NCI-H187 (cell line): ENCODE measurements at places on chromosomes 7 and 10.

GRCh38 chr7:108193594-108194498 is 63.7 kb upstream of the LAMB4 start:
- DNase-seq, result peak; percentile 35

GRCh38 chr10:81019029-81019890 is 481.6 kb downstream of the SH2D4B start:
- DNase-seq, result no peak

- no peak for DNase-seq
Observed at GRCh38 chr10:49457686-49458085, 61.8 kb upstream of the DRGX start.

- peak; percentile 3 for DNase-seq
Observed at GRCh38 chr10:123043409-123043925, 34.7 kb downstream of the ACADSB start.

DNA sequence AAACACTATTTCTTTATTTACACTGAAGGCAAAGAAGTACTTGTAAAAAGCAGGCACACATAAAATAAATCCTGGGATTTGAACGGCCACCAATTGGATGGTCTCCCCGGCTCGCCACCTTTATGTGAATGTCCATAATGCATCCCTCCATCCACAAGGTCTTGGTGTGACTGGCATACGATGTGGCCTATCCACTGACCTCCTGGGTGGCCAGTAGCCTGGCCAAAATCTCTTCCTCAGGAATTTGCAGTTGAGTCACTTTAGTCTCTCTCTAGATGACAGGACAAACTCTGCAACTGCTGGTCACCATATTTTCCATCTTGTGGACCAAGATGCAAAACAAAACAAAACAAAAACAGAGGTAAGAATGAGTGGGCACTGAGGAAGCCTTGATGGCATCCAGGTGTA is 39.1 kb downstream of the CDK1 start:
- DNase-seq, result no peak

DNA sequence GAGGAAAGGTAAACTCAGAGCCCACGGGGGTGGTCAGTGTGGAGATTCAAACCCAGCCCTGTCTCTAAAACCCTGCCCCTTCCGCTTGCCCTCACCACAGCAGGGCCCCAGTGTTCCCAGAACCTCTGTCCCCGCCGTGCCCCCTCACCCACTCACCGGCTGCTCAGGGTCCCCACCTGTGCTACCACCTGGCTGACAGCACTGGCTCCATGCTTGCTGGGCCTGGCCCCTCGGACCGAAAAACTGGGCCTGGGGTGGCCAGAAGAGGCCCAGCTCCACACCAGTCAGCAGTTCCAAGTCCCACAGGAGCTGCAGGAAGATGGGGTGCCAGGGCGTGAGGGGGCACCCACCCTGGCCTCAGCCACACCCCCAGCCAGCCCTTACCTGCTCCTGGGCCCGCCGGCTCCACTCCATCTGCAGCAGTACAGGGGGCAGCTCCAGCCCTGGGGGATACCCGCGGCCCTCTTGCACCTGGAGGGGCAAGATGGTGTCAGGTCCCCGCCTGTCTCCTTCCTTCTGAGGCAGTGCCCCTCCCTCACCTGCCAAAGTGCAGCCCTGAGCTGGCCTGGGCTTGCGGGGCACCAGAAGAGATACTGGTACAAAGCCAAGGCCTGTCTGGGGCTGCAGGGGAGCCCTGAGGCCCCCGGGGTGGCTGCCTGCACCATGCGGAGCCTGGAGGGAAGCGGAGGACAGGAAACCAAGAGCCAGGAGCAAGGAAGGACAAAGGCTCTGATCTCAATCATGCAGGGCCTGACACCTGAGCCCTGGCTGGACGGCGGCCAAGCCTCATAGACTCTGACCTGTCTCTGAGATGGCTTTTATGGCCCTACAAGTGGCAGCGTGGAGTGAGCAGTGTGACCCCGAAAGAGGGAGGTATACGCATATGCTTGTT is 11.7 kb downstream of the ATP6V1F start:
- no peak for DNase-seq

DNA sequence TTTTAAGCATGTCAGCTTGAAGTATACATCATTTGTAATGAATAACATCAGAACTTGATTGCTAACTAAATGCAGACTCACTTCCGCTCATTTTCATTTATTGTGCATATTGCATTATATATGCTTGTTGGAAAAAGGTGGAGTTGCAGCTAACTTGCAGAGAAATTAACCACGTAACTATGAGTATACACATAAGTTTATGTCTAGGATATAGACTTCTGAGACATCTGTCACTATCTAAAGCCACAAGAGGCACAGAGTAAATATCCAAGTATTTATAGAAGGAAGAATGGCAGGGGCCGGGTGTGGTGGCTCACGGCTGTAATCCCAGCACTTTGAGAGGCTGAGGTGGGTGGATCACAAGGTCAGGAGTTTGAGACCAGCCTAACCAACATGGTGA is 47.3 kb downstream of the TNPO3 start:
- no peak for DNase-seq

- DNase-seq, result no peak
Observed at GRCh38 chr10:30833628-30833970, 198.1 kb downstream of the ZNF438 start.

DNA sequence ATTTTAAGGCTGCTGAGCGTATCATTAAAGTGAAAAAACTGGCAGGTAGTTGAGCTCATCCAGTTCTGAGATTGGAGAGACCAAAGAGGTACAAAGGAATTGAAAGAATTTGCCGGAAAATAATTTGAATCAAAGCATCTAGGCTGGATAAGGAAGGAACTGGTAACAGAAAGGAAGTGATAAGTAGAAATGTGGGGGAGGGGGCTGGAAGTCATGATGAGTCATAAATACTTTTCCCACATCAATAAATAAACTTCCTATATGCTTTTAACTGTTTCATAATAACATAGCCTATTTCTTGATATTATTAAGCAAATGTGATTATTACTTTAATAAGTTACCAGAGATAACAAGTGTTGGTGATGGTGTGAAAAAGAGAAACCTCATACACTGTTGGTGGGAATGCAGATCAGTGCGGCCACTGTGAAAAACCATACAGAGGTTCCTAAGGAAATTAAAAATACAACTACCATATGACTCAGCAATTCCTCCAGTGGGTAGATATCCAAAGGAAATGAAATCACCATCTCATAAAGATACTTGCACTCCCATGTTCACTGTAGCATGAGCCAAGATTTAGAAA is 27.0 kb downstream of the ZNF438 start:
- no peak for DNase-seq

DNA sequence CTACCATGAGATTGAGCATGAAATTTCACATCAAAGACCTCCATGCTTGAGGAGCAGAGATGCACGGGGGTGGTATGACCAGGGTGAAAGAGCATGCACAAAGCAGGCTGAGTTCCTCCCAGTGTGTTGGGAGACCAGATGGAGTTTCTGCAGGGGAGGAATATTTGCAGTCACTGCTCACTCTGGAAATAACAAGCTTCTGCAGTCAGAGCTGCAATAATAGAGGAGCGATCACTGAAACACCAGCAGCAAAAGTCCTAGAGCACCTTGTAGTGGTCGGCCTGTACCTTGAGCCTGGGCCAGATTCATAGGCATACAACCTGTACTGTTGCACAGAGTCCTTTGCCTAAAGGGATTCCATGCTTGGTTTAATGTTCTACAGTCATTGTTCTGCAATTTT is 184.5 kb upstream of the SP8 start:
- DNase-seq, result no peak

- DNase-seq, result no peak
Observed at GRCh38 chr7:141699860-141700259, 2.1 kb downstream of the DENND11 start.

DNA sequence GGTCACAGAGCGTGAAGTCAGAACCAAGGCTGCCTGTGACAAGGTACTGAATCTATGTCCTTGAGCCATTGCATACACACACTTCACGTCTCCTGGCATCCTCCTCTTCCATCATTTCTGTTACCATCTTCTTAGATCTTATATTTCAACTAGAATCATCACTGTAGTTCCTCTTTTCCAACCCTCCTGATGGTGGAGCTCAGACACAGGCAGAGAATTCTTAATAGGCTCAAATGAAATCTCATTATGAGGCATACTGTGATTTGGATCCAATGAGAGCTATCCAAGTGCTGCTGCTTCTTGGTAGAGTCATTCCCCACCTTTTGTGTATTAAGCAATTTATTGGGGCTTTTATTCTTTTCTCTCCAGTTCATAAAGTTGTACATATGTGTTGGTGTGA is 113.2 kb downstream of the CALCR start:
- DNase-seq, result no peak

DNA sequence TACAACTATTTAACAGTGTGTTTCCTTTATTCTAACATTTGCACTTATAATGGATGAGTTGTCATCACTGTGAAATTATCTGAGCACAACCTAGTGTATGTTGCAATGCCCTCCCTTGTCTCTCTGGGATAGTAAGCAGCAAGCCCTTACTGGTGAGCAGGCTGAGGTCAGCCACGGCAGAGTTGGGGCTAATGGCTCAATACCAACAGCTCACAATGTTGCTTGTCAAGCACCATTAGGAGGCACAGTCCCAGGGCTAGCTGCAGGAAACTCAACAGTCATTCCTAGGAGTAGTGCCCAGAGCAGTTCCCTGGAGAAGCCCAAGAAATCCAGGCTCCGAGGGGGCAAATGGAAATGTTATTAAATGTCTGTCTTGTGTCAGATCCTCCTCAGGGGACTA is 858.4 kb downstream of the GRID1 start:
- DNase-seq, result no peak

GRCh38 chr7:137957887-137958286 is 44.0 kb downstream of the CREB3L2 start:
- no peak for DNase-seq

DNA sequence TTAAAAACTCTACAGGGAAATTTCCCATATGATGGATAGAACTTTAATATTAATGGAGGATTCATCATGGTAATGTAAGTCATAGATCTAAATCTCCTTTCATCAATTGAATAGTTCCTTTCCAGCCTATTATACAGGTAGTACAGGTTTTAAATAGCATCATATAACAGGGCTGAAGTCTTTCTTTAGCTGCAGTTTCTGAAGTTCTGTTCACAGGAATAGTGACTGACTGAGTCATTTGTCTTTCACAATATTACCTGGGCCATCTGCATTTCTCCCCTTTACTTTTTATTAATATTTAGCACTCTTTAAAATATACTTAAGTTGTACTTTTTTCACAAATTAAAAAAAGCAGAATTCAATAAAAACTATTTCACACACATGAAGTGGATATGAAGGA is 12.6 kb upstream of the NPVF start:
- no peak for DNase-seq

- no peak for DNase-seq
Observed at GRCh38 chr10:97731346-97732051, 5.4 kb upstream of the ZFYVE27 start.

DNA sequence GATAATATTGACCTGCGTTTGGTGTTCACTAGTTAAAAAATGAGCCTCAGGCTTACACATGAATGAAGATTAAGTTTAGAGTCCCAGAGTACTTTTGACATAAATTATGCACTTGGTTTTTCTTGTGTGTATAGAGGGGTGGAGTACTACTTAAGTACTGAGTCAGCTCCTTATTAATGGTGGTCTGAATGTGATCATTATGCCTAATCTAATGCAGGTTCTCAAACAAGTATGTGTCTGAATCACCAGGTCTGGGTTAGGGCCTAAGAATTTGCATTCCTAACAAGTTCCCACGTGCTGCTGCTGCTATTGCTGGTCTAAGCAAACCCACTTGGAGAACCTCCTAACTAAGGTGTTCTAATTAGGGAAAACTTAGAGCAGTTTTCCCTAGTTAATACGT is 30.7 kb upstream of the STOX1 start:
- DNase-seq, result no peak

GRCh38 chr10:59290448-59290847 is 71.9 kb downstream of the FAM13C start:
- no peak for DNase-seq

DNA sequence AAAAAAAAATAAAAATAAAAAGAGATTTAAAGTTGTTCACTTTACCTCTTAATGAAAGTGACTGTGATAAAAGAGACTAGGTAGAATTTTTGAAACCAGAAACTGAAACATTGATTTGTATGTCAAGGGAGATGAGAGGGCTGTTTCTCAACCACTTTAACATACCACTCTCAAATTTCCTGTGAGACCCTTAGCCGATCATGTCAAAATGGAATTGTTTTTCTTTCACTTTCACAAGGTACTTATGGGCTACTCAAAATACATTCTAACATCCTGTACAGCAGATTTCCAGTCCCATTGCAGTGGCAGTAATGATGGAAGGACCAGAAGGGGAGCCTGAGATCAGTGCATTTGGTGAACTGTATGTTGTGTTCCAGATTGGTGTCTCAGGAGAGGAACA is 261.2 kb downstream of the PPP1R3A start:
- no peak for DNase-seq

DNA sequence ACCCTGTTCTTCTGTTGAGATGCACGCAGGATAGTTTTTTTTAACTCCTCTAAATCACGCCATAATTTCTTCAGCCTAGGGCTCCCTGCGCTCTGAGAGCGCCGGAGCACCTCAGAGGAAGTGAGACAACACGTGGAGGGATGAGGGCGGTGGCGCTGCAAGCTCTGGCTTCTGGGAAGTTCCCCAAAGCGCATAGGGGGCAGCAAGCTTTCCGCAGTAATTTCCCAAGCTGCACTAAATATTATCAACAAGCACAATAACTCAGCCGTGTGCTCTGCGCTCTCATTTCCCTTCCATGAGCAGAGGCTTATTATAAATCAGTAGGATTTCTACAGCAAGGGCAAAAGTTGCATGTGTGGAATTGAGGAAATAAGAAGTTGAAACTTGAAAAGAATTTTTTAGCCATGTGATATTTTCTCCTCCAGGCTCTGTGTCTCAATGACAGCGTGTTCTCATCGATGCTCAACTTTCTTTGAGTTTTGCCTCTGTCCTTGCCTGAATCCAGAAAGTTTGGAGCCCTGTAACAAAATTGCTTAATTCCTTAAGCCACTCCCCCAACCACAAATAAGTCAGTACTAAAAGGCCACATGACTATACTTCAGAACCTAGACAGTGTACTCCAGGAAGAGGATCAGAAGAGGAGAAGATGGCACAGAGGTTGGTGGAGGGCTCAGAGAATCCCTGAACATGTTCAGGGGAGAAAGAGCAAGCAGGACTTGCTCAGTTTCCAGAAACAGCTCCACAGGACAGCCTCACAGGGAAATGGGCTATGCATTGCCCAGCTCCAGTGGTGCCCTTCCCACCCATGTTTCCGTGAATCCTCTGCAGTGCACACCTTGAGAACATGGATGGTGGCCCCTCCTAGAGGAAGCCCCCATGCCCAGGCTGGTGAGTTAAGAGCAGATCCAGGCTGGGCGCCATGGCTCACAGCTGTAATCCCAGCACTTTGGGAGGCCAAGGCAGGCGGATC is 221.5 kb upstream of the GHITM start:
- no peak for DNase-seq

DNA sequence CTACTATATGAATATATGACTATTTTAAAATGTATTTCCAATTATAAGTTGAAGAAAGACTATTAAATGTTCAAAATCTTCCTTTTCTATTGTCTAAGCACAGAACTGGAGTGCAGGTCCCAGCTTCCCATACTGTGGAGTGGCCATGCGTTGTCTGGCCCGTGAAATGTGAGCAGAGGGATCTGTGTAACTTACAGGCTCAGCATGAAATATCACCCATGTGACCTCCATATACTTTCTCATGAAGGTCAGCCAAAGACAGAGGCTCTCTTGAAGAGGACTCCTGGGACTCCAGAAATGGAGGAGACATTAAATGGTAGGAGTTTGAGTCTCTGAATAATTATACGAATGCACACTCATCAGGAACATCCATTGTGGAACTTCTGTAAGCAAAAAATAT is 92.4 kb upstream of the CAV2 start:
- no peak for DNase-seq

GRCh38 chr7:128171-129080 is 63.9 kb upstream of the FAM20C start:
- no peak for DNase-seq

- no peak for DNase-seq
Observed at GRCh38 chr10:103855424-103855823, at the start of gene SH3PXD2A. Gene SH3PXD2A, minus strand, starts transcription at chr10:103855576. Its CDS starts 310 bp downstream, at chr10:103855266.
